Stimulated activated CD8-positive, alpha-beta memory T cell treated with anti-CD3 and anti-CD28 coated beads, Interleukin-2, amount 100 ng/mL, for 1 hour (primary cell): ENCODE measurements at places on chromosomes 11 and 22.

DNA sequence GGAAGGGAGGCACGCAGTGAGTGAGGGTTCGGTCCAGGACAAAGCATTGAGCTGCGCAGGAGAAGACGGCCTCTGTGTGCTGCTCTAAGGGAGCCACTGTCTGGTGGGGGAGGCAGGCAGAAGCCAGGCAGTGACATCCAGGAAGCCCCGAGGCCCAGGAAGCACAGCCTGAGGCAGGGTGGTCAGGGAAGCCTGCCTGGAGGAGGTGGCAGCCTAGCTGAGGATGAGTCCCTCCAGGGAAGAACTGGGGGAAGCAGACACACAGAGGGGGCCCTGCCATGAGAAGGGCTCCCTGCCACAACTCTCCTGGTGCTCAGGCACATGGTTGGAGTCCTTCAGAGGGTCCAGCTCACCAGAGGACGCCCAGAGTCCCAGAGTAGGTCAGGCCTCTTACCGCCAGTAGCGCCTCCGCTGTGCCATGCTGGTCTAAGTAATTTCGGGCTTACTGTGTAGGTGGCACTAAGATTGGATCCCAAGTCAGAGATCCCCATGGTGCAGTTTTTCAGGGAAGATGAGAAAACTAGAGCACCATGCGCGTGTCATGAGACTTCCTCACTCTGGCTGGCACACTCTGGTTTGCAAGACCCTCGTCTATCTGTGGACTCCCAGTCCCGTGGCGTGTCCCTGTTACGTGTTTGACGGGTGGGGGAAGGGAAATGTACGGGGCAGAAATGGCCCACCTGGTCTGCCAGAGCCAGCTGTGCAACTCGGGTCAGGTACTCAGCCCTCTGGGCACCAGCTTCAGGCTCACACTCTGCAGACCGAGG is 887.2 kb downstream of the BRD1 start:
- no peak for DNase-seq

DNA sequence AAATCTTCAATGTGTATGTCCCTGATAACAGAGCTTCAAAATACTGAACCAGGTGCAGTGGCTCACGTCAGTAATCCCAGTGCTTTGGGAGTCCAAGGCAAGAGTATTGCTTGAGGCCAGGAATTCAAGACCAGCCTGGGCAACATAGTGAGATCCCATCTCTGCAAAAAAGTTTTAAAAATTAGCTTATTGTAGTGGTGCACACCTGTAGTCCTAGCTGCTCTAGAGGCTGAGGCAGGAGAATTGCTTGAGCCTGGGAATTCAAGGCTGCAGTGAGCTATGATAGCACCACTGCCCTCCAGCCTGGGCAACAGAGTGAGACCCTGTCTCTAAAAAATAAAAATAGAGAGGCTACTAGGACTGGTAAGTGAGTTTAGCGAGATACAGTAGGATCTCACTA is 84.0 kb downstream of the PACS1 start:
- no peak for DNase-seq

- no peak for DNase-seq
These were observed 22.1 kb downstream of the UEVLD start for GRCh38 chr11:18566406-18566805.

DNA sequence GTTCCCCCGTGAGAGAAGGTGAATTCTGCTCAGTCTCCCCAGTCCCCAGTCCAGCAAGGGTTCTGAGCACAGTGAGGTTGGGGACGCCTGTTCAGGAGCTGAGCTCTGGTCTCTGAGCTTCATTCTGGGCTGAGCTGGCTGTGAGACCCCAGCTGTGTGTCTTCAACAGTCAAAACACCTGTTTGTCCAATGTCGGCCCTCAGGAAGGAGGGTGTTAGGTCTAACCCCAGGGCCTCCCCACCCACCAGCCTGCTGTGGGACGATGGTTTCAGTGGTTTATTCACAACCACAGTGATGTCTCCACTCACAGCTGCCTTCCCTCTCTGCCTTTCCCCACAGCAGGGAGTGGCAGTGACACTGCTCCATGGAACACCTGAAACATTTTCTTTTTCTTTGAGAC is 1282.9 kb downstream of the TBC1D22A start:
- no peak for DNase-seq

GRCh38 chr11:837990-838307 is 4.4 kb downstream of the POLR2L start:
- no peak for DNase-seq

GRCh38 chr11:47487421-47487820 is 38.5 kb upstream of the RAPSN start:
- DNase-seq: no peak

DNA sequence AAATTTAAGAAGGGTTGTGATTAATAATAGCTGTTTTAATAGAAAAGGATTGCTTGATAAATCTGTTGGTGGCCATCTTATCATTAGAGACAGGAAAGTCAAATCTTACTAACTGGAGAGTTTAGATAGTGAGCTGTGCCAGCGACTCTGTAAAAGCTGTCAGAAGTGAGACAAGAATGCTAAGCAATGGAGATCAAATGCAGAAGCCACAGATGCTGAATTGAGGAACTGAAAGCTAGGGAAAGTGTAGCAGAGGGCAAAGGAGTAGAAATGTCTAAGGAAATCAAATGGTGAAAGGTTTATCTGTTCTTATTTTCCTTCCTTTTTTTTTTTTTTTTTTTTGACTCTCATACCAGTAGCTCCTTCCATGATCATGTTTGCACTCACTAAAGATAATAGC is 13.7 kb downstream of the MS4A13 start:
- DNase-seq: no peak

- DNase-seq: no peak
These were observed 15.8 kb upstream of the PKNOX2 start for GRCh38 chr11:125148743-125149142.

GRCh38 chr11:72684236-72684912 is 10.2 kb upstream of the PDE2A start:
- peak; percentile 1 for DNase-seq

- DNase-seq: no peak
These were observed 42.9 kb downstream of the PRDM10 start for GRCh38 chr11:129959687-129960086.

DNA sequence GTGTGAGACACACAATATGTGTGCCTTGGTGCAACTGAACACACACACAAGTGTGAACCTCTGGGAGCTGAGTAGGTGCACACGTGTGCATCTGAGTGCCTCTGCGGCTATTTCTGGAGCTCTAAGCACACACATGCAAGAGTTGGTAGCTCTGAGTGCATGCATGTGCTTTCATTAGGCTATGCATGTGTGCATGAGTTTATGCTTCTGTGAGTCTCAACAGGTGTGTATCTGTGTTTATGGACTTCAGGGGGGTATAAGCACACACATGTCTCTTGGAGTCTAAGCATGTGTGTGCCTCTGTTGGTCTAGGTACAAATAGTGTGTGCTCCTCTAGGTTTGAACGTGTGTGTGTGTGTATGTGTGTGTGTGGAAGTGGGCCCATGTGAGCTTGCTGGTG is 25.8 kb downstream of the SLC22A12 start:
- no peak for DNase-seq

GRCh38 chr22:46071451-46072109 is 78.7 kb upstream of the PPARA start:
- no peak for DNase-seq

DNA sequence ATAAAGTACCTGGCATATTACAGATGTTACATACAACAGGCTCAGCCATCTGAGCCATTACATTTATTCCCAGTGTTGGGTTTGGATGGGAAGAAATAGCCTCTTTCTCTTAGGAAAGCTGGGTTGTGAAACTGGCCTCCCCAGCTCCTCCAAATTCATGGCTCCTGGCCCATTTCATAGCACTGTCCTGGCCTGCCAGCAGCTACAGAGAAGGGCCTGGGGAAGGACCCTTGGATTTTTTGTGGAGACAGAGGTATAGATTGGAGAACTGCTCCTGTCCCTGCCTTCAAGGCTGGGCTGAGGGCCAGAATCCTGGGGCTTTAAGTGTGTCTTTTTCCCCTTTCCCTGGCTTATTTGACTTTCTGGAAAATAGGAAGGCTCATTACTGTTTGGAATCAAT is 18.0 kb downstream of the PKNOX2 start:
- DNase-seq: no peak

DNA sequence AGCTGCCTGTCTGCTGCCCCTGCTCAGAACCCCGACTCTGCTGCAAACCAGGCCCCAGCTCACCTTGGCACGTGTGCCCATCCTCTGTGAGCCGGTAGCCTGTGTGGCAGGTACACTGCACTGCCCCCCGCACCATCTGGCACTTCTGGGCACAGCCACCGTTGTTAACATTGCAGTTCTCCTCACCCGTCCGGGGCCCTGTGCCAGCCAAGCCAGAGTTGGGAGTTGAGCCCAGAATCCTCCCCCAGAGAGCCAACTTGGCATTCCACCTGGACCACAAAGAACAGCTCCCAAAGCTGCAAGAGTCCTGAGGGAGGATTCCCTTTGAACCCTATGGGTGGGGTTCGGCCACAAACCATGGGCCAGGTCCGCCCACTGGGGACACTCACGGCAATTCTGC is 22.5 kb downstream of the LRP4 start:
- no peak for DNase-seq

GRCh38 chr11:76206327-76207081 is at the start of gene WNT11:
WNT11 (minus strand) TSS chr11:76206502; CDS start chr11:76206407, 95 bp downstream.
- no peak for DNase-seq

GRCh38 chr11:123755813-123756212 is 1.5 kb upstream of the OR6X1 start:
- no peak for DNase-seq

DNA sequence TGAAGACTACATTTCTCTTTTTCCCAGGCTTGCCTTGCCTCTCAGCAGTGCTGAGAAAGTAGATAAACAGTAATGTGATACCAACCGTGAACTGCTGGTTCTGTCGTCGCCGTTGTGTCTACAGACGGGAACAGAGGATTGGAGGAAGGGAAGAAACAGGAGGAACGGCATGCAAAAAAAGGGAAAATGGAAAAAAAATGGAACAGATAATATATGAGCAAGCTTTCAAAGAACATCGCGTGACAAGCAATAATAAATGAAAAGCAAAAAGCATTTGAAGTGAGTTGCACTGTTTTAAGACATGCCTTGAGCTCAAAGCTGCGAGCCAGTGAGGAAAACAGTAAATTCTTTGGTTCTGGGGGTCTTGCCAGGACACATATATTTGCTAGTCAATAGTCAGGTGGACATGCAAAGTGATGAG is 305.9 kb downstream of the CADM1 start:
- DNase-seq: no peak

GRCh38 chr11:105344938-105345337 is 205.4 kb upstream of the CARD18 start:
- no peak for DNase-seq
